ENCODE measurements at places on chromosomes 16 and 17.

DNA sequence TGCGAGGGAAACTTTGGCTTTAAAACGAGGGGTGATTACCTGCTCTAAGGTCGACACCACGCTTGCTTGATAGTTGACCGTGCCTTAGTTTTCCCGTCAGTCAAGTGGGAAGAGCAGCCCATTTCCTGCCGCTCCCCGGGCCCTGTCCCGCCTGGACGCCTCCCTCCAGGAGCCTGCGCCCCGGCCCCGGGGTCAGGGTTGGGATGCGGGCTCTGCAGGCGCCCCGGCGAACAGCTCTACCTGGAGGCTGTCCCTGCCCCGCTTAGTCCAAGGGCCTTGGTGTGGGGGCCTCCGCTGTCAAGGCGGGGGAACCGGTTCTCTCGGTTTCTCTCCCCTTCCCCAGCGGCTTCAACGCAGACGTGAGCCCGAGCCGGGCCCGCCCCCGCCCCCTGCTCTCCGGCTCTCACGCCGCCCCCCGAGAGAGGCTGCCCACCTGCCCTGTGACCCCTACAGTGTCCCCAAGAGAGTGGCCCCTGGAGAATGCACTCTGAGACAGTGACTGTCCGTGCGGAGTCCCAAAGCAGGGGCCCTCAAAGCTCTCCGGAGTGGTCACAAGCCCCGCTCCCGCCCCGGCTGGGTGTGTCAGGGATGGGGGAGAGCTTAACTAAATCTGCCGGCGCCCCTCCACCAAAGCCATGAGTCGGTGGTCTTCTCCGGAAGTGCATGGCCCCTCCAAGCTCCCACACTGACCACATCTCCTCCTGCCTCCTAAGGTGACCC is 117.4 kb upstream of the SMURF2 start:
- DNase-seq, result no peak

DNA sequence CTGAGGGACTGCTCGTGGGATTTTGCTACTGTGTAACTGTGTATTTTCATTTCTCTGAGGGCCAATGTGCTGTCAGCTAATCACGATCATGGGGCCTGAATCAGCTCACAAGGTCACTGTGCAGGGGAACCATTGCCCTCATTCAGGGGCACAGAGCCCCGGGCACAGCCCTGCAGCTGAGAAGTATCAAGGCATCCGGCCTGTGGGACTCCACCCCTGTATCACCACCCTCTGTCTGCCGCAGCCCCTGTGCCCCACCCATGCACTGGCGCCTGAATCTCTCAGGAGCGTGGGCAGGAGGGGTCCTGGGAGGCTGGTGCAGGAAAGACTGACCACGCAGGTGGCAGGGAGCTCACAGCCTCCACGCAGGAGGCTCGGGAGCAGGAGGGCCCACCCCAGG is 43.4 kb upstream of the RASD1 start:
- DNase-seq, result no peak

- DNase-seq, result no peak
Measured at GRCh38 chr16:16868727-16869126, 489.8 kb downstream of the NPIPA7 start.

- no peak for DNase-seq
Measured at GRCh38 chr16:88382491-88383400, at the start of gene ZNF469. Gene ZNF469 (plus strand): TSS chr16:88382959. CDS start chr16:88427471, 44,512 bp downstream.

DNA sequence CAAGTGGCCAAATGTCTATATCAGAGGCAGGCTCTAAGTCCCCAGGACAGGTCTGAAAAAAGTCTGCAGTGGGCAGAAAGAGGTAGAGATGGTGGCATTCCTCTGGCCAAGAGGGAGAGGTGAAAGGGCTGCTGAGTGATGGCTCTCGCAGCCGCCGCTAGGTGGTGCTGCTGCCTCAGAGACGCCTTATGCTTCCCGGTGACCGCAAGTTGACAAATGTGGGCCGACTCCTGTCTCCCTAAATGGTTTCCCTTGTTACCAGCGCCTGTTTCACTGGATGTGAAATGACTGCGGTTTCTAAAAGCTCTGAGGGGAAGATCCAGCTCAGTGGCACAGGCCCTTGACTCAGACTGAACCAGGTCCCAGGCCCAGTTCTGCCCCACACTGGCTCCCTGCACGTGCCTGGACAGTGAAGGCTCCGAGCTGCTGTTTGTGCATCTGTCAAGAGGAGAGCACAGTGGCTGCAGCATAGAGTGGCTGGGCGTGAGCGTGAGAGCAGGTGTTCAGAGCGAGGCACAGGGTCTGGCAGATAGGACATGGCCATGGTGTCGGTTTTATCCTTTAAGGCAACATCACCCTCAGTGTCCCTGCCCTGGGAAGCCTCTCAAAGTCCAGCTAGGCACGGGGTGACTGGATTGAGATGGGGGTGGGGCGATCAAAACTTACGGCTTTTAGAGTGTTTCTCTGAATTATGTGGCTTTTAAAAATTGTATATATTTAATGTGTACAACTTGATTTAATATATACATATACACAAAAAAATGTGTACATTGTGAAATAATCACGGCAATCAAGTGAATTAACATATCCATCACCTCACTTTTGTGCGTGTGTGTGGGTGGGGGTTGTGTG is 19.9 kb downstream of the CLEC16A start:
- DNase-seq, result peak; percentile 70

GRCh38 chr16:4064950-4065352 is 51.3 kb downstream of the ADCY9 start:
- DNase-seq, result no peak

DNA sequence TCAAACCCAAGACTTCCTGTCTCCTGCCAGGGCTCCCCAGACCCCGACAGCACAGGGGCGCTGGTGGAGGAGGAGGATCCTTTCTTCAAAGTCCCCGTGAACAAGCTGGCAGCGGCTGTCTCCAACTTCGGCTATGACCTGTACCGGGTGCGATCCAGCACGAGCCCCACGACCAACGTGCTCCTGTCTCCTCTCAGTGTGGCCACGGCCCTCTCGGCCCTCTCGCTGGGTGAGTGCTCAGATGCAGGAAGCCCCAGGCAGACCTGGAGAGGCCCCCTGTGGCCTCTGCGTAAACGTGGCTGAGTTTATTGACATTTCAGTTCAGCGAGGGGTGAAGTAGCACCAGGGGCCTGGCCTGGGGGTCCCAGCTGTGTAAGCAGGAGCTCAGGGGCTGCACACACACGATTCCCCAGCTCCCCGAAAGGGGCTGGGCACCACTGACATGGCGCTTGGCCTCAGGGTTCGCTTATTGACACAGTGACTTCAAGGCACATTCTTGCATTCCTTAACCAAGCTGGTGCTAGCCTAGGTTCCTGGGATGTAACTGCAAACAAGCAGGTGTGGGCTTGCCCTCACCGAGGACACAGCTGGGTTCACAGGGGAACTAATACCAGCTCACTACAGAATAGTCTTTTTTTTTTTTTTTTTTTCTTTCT is 8.1 kb downstream of the SERPINF1 start:
- no peak for DNase-seq

GRCh38 chr17:50239937-50240336 is 34.3 kb upstream of the TMEM92 start:
- DNase-seq, result no peak

GRCh38 chr17:45146166-45146565 is 2.1 kb upstream of the HEXIM1 start:
- no peak for DNase-seq

DNA sequence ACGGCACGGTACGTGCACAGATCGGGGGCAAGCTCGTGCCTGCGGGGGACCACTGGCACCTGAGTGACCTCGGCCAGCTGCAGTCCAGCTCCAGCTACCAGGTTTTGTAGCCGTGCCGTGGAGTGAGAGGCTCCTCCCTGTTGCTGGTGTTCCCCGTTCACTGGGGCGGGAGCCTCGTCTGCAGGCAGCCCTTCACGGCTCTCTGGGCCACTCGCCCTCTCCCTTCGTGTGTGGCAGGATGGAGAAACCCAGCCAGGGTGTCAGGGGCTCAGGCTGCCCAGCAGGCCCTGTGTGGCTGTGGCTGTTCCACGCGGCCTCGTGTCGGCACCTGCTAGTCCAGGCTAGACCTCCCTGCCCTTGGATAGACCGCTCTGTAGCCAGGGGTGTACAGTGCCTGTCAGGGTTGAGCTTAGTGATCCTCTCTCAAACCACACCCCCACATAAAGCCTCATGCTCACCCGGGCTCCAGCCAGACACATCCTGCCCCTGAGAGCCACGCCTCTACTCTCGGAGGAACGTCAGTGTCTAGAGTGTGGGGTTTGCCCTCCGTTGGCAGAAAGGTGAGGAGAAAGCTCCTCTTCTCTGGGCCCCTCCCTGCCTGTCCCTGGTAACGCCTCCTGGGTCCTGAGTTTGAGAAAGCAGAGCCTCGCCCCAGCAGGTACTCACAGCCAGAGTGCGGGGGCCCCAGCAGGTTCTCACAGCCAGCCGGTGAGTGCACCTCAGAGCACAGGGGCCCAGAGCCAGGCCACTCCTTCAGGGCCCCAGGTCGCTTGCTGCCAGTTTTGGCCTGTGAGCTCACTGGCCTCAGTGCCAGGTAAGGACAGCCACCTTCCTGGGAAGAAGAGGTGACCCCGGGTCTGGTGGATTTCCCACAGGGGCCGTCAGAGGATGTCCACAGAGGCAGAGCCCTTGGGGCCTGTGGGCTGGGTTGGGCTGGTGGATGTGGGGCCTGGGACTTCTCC is 27.7 kb downstream of the NME3 start:
- no peak for DNase-seq

DNA sequence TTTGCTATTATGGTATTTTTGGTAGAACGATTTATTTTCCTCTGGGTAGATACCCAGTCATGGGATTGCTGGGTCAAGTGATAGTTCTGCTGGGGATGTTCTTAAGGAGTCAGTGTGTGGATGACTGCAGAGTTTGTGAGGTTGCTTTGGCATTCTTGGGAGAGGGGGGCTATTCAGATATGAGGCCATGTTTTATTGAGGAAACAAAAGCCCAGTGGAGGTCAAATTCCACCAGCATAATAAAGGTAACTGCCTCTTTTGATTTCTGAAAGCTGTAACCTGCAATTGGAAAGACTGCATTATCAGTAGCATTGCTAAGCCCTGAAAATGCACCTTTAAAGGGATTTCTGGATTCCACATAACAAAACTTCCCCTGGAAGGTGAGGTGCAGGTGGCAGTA is 43.7 kb upstream of the HNF1B start:
- DNase-seq, result no peak

DNA sequence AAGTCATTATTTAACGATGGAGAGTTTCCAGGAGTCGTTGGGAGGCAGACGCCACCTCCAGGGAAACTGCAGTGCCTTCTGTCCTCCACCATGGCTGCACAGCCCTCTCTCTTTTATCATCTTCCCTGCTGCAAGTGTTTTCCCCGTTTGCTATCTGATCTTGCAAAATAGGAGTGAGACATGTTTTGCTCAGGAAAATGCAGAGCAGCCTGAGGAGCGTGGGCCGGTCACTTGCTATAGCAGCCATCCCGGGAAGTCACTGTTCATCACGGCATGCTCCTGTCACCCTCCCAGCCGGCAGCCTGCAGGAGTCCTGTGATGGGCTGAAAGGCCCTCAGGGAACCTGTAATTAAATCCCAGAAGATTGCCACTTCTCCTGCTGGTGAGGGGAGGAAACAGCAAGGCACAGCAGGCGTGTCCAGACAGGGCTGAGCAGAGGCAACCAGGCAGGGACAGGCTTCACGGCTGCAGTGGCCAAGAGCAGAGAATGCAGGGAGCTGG is 143.1 kb downstream of the GSG1L start:
- no peak for DNase-seq

DNA sequence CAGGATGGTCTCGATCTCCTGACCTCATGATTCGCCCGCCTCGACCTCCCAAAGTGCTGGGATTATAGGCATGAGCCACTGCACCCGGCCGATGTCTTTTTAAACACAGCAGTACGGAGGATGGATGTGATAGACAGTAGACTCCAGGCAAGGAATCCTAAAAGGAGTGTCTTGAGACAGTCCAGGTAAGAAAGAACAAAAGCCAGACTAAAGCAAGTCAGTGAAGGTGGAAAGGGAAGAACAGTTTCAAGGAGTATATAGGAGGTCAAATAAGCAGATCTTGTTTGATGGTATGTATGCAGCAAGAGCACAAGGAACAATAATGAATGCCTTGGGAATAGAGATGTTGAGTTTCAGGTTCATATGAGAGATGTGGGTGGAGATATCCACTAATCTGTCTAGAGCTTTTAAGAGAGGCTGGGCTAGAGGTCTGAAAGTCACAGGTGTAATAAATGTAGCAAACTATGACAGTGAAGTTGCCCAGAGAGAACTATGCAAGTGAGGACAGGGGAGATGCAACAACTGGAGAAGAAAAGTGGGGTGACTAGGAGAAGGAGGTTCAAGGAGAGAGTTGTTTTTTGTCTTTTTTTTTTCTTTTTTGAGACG is 4.5 kb downstream of the TUBD1 start:
- DNase-seq, result no peak

DNA sequence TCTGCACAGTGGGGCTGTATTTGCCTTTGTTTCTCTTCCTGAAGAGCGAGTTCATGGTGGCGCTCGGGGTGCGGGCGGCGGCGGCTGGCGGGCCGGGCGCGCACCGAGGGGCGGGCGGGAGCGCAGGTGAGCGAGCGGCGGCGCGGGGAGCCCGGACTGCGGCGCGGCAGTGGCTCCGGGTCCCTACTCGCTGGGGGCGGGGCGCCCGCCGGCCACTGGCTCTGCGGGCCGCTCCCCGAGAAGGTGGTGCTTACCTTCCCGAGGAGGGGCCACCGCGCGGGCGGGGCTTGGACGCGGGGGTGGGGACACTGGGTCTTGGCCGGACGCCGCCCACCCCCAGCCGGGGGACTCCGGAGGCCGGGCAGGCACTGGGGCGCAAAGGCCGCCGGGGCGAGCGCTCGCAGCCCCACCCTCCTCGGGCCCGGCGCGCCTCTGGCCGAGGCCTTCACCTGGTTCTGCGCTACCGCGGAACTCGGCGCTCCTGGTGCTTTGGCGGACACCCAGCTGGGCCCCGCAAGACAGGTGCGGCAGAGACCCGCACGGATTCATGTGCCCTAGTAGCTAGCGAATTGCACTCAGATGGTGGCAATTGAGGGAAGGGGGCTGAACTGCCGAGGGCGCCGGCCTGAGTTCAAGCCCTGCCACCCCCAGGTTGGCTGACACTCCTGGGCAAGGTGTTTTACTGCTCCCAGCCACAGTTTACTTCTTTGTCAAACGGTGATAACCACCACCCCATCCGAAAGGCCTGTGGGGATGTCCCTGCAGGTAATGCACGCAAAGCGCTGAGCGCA is at the start of gene PPL:
Gene PPL (minus strand): TSS at position 158 of the 791 bp plus-strand sequence. CDS start 103 bp downstream, at position 55.
- DNase-seq, result no peak

- no peak for DNase-seq
Measured at GRCh38 chr16:75380870-75381269, 52.4 kb downstream of the CFDP1 start.

- no peak for DNase-seq
Measured at GRCh38 chr17:10010752-10011151, 105.7 kb upstream of the RCVRN start.

GRCh38 chr17:71488851-71489250 is 632.0 kb upstream of the SOX9 start:
- no peak for DNase-seq

DNA sequence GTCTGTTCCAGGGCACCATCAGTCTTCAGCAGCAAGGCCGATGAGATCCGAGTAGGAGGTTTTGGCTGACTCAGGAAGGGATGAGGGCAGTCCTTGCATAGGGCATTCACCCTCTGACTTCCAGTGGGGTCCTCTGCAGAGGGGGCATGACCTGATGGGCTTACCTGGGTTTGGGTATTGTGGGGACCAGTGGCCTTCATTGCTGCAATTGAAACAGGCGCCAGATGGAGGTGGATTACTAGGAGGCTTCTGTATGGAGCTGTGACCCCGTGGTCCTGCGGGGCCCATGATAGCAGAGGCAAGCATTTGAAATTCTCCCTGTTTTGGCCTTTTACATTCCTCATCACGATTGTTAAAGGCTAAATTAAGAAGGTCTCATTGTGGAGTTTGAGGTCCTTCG is 2448.7 kb downstream of the TP53TG3F start:
- DNase-seq, result no peak
